Left renal pelvis (tissue), 4 donors: ENCODE measurements at places on chromosomes 16 and 17. TPM values are rescaled to one million over a fixed set of nuclear protein-coding genes. Genes with fewer than 3 reads are reported as not detected.

DNA sequence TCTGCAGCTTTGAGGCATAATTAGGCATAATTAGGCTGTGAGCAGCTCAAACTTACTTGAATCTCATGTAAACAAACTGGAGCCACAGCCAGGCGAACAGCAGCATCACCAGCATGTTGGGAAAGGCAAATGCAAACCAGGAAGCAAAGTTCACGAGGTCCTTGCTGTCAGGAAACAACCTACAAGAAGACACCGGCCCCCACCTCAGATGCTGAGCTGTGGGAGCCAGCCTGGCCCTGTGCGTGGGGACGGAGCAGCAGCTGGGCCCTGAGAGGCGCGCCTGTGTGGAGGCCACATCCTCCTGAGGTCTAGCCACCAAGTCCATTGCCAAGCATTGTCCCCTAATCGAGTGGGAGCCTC lies 12.2 kb downstream of the SLC13A5 start:
- DNase-seq: no peak

DNA sequence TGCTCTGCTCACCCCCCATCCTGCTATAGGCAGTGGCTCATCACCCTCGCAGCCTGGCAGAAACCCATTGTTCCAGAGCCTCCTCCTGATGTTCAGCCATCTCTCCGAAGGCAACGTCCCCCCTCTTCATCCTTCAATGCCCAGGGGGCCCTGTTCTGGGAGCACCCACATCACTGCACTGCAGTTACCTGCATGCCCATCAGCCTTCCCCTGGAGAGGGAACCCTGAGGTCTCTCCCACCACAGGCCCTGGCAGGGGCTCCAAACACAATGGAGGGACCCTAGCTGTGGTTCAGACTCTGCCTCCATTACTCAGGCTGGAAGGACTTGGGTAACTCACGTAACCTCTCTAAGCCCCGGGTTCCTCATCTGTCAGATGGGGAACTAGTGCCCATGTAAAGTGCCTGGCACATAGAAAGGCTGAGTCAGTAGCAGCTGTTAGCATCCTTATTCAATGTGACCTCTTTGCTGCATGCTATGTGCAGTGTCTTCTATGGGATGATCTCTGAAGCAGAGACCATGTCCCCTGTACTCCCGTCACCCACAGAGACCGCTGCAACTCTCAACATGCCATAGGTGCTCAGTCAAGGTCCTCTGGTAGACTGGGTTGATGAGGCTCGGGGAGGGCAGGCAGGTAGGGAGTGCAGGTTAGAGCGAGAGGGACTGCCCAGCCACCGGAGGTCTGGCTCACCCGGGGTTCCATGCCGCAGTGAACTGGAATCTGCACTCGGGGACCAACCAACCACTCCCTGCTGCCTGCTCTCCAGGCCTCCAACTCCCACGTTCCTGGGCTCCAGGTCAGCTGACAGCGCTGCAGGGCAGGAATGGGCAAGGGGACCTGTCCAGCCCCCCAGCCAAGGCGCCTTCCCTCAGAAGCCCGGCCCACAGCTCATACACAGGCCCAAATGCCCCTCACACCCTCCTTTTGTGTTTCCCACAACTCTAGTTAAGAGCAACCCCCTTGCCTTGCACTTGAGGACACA lies 233.2 kb downstream of the ZNF423 start:
- no peak for DNase-seq

DNA sequence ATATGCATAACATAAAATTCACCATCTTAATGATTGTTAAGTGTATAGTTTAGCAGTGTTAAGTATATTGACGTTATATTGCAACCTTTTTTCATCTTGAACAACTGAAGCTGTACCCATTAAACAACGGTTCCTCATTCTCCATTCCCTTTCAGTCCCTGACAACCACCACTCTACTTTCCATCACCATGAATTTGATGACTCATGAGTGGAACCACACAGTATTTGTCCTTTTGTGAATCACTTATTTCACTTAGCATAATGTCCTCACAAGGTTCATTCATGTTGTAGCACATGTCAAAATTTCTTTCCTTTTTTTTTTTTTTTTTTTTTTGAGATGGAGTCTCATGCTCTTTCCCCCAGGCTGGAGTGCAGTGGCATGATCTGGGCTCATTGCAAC lies 46.0 kb downstream of the HOXB1 start:
- no peak for DNase-seq

DNA sequence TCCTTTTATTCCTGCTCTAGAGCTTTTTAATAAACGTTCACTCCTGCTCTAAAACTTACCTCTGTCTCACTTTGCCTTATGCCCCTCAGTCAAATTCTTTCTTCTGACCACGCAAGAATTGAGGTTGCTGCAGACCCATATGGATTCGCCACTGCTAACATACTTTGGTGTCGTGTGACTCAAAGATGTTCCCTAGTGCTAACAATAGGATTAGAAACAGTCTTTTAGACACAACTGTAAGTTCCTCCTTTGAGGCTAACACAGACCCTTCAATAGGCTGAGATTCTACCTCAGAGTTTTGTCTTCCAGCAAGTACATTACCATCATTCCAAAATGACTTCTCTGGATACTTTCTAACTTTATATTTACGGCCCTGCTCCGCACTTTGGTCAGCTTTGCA lies 149.5 kb upstream of the COX10 start:
- no peak for DNase-seq

DNA sequence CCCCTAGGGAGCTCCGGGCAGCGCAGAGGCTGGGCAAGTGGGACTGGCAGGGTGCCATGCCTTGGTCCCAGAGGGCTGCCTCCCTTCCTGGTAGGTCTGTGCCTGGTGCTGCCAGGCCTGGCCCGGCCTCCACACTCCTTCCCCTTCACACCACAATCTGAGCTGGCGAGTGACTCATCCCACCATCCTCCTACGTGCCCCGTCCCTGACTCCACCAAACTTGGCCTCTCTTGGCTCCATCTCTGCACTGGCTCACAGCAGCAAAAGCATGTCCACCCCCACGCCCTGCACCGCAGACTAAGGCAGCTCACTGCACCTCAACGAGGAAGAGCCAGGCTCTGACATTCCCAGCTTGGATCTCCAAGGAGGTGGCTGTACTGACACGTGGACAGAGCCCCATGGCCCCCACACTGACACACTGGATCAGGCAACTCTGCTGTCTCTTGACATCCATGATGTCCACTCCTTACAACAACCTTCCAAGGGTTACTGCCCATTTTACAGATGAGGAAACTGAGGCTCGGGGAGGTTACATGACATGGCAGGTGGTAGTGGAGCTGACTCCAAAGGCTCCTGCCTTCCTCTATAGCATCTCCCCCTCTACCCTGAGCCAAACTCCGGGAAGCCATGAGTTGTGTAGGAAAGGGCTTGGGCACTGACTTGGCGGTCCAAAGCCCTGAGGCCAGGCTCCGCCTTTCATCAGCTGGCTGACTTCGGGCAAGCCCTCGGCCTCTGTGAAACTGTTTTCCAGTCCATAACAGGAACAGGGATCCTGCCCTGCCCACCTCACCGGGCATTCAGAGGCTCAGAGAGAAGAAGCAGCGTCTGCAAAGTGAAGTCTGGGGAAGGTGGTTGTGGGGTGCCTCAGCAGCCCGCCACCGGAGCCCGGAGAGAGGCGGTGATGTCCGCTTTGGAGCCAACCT lies 20.1 kb upstream of the KRT19 start:
- no peak for DNase-seq

- DNase-seq: no peak
These were observed 89.3 kb downstream of the SDR42E1 start for GRCh38 chr16:81921843-81922584.

DNA sequence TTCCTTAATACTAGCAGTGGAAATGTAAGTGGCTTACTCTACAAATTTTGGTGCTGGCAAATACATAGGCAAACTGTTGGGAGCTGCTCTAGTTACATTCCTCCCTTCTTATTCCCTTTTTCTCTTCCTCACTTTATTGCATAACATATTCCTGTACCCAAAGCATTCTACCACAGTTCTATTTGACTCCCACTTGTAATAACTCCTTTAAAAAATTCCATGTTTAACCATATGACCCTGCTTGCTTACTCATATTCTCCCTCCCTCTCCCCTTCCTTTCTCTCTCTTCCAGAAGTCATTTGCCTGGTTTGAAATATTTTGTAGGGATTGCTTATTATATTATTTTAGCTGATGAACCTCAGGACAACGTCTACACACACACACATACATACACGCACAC lies 22.7 kb downstream of the NQO1 start:
- DNase-seq: no peak

Gene TBC1D3K
- not detected for polyA plus RNA-seq

Gene RPA1
- 142 TPM for polyA plus RNA-seq

Gene ATP1B2
- polyA plus RNA-seq: 27.3 TPM

Gene PTX4
- 0.11 TPM for polyA plus RNA-seq
